ENCODE measurements at places on chromosomes 11 and 22.

DNA sequence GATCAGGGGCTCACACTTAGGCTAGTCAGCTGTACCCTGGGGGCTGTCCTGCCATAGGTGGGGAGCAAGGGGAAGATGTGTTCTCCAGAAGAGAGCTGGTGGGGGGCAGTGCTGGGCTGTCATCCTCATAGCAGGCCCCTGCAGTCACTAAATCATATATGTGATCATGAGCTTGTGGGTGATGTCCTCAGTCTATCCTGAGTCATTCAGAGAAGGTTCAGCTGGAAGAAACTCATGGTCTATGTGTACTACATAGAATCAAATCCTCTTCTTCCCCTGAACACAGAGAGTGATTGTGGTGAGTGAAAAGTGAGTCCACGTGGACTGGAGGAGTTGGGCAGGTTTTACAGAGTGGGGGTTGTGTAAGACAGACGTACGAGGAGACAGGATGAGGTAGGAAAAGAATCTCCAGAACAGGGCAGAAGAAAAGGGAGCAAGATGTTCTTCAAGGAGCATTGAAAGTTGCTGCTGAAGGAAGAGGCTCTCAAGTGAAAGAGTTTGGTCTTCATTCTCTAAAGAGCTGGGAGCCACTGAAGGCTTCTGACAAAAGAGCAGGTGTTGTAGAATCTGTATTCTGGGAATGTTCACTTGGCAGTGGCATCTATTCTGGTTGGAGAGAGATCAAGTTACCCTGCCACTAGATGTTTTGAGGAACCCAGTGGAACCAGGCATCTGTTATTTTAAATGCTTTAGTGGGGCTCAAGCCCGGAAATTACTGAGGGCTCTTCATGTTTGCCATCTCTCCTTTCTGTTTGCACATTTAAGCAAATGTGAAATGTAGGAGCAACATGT lies 68.9 kb downstream of the C22orf31 start:
- no peak for DNase-seq

DNA sequence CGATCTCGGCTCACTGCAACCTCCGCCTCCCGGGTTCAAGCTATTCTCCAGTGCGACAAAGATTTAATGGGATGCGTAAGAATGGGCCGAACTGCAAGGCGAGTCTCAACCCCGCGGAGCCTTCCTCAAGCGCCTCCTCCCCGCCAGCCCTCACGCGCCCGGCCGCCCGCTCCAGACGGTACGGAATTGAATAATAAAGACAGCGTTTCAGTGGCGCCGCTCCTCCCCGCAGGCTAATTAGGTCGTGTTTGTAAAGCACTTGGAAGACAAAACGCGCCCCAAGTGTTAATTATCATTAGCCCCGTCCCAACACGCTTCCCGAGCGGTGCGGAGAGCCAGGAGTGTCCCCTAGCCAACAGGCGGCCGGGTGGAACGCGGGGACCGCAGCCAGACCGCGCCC lies 192.0 kb downstream of the BUD13 start:
- no peak for DNase-seq

- no peak for DNase-seq
These were observed 3.2 kb downstream of the P2RX3 start for GRCh38 chr11:57341250-57341808.

DNA sequence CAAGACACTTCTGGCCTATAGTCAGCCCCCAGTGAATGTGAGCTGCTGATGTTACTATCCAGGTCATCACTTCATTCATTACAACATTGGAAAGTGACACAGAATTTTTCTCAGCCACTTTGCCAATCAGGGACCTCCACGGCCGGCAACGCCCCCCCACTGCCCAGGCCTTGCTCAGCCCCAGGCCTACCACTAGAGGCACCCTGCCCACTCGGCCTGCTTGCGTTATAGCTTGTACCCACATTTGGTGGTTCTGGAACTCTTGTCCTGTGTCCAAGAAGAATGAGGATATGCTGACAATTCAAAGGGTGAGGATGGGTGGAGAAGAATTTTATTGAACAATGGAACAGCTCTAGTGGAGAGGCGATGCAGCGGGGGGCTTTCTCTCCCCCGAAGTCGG lies 96.2 kb downstream of the TSPAN18 start:
- no peak for DNase-seq

DNA sequence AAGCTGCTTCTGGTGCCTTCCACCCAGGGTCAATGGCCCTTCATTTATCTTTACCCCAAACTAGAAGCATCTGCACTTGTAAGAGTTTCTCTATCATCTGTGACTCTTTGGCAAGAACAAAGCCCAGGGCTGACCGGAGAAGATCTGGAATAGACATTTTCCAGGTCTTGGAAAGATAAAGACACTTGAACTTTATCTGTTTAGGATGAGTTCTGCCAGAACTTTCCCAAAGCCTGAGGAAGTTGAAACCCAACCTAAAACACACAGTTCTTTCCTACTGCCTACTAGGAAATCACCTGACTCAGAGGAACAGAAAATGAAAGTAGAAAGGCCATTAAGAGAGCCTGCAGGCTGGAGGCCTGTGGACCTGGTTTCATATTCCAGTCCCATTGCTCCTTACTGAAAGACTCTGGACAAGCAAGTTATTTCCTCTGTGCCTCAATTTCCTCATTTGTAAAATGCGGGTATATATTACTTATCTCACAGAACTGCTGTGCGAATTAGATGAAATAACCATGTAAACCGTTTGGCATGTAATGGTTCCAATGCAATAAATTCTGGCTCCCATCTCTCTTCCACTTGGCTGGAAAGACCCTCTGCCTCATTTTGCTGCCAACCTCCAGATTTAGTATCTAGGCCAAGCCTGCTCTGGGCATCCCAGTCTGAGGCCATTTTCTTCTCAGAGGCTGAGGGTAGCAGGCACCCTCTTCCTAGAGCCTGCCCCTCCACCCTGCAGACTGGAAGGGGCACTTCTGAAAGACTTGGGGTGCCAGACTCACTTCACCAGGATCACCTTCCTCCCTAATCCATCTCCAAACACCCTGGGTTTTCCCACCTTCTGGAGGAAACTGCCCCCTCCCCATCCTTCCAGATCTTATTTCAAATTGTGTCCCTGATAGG lies 1.2 kb downstream of the UBE2L6 start:
- DNase-seq = no peak

- no peak for DNase-seq
These were observed 26.1 kb downstream of the GLYATL1 start for GRCh38 chr11:58965246-58965985.

DNA sequence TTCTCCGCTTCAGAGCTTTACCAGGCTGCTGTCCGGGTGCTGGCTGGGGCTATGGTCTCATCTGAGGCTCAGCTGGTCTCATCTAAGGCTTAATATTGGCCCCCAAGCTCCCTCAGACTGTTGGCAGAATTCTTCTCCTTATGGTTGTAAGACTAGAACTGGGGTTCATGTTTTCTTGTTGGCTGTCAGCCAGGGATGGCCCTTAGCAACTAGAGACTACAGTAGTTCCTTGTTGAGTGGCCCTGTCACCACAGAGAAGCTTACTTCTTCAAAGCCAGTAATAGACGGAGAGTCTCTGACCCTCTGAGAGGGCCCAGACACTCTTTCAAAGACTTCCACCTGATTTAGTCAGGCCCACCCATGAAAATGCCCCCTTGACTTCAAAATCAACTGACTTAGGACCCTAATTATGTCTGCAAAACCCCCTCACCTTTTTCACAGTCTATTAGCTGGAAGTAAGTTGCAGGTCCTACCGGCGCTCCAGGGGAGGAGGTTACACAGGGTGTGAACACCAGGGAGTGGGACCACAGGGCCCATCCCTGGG lies 24.2 kb upstream of the TREH start:
- DNase-seq = peak; percentile 29

DNA sequence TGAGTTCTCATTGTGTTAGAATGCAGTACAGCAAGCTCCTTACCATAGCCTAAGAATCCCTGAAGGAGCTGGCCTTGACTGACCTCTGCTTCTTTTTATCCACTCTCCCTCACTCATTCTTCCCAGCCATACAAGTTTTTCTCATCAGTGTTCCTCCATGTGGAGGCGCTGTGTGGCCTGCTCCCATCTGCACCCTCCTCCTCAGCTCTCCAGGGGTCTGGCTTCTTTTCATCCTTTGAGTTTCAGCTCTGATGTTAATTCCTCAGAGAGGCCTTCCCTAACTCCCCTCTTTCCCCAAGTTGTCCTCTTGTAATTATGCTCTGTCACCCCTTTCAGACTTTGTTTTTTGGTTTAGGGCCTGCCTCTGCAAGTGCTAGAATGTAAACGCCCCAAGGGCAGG lies 144.8 kb downstream of the WNT7B start:
- no peak for DNase-seq

DNA sequence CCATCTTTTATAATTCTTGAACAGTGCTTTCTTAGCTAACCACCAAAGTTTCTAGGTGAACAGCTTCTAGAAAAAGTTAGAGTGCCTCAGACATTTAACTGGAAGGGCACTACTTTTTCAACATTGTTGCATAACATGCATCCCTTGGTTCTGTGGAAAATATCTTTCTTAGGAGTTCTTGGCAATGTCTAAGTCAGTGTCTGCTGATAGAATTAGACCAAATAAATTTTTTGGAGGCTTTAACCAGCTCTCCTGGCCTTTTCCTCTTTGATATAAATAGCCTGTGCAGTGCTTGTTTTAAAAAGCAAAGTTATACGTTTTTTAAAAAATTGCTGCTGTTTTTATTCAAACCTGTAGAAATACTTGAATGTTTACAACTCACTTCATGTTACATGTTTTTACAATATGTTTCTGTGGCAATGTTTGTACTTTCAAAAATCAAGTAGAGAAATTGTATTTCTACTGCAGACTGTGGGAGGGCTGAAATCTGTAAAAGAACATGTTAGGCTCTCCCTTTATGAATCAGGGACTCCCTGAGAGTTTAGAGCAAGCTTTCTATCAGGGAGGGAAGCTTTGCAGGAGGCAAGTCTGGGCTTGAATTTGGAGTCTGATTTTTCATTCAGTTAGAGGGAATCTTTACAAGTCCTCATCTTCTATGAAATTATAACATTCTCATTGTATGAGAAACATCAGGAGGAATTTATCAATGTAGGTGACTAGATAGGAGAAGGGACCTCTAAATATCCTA lies 16.3 kb upstream of the PANX1 start:
- no peak for DNase-seq

- DNase-seq = no peak
These were observed 858.4 kb downstream of the NTM start for GRCh38 chr11:132228746-132229325.

DNA sequence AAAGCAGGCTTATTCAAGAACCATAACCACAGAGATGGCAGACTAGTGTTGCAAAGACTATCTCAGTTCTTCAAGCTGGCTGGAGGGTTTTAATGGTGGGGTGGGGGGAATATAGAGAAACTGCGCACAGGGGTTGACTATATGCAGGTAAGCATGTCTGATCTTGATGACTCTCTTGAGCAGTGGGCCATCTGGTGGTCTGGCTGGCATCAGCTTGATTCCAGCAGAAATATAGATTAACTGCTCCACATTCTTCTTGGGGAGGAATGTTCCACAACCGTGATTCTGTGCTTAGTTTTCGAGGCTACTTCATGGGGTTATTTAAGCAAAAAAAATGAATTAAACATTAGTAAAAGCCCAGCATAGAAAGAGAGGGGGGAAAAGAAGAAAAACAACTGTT lies 158.8 kb upstream of the PGR start:
- no peak for DNase-seq

GRCh38 chr11:120067438-120068113 lies 70.3 kb downstream of the TRIM29 start:
- peak; percentile 10 for DNase-seq

DNA sequence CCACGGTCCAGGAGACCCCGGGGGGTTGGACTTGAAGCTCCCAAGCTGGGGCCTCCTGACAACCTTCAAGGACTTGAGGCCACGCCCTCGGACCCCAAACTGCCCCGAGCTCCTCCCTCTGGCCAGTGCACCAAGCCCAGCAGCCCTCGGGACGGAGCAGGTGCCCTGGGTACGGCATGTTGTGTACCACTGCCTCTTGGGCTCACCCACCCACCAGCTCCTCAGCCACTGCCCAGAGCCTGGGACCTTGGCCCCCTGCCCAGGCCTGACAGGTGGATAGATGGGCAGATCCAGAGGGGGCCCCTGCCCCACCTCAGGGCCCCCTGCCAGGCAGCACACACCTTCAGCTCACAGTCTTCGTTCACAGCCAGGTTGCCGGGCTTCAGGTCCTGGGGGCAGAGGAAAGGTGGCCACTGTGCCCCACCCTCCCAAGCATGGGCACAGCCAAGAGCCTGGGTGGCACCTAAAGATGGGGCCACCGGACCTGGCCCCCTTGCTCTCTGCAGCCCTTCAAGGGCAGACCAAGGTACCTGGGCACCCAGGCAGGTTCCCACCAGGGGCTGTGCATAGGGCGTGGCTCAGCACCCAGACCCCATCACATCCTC lies 5.1 kb downstream of the MAPK12 start:
- DNase-seq = no peak

GRCh38 chr22:42353883-42354727 lies 78.1 kb downstream of the NFAM1 start:
- peak; percentile 66 for DNase-seq

- DNase-seq = no peak
These were observed 3.1 kb downstream of the PIM3 start for GRCh38 chr22:49963647-49964026.

DNA sequence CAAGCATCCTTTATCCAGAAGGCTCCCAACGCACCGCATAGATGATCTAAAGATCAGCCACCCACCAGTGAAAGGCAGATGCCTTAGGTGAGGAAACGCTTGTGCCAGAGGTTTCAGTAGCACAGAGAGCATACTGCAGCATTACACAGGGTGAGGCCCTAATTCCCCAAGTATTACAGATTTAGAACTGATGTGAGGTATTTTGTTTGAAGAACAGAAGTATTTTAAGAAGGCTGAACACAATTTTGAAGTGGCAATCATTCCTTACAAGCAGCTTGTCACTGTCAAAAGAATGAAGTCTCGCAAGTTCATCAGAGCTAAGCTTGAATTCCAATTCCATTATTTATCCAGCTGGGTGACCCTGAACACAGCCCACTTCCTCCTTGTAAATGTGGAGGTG lies 70.0 kb upstream of the FAT3 start:
- DNase-seq = no peak

GRCh38 chr11:19803506-19803998 lies 90.9 kb downstream of the NAV2 start:
- no peak for DNase-seq

- no peak for DNase-seq
These were observed 79.5 kb downstream of the BLID start for GRCh38 chr11:122036493-122036892.

DNA sequence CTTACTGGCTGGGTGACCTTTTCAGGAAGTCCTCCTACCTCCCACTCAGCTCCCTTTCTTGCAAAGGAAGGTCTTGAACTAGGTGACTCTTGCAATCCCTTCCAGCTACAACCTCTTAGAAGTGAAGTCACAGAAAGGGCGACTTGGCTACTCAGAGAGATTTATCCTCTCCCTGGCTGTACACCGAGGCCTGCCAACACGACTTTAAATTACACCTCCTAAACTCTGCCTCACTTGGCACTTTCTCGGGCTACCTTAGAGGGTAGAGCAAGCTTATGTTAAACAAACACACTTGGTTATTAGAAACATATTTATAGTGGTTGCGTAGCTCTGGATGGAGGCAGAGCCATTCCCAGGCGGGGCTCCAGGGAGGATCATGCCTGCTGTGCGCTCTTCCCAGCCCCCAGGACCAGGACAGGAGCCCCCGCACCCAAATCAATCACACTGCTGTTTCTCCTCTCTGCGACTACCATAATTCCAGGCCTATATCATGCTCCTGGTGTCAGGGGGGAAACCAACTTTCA lies 358.4 kb downstream of the BUD13 start:
- peak; percentile 38 for DNase-seq

Measured in femur (tissue), 1 donor.